NB4 (cell line): ENCODE measurements at places on chromosomes 4 and X.
A peak's percentile ranks its signal among the peaks of the same experiment; 100 is the strongest.

DNA sequence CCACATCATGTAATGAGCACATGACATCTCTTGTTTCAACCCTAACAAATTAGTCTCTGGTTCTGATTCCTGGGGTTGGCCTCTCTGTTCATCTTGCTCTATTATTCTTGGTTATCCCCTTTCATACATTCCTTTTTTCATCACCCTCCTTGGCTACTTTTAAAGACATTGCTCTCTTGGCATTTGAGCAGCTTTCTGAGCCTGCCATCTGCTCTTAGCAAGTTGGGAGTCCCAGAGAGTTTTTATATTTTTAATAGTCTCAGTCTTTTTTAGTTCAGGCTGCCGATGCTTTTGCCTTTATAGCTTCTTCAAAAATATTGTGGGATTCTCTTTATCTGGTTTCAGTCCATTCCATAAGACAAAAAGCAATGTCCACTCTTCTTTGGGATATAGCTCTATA lies 1270.9 kb downstream of the ADGRL3 start:
- no peak for DNase-seq

GRCh38 chr4:3276986-3277385 lies 15.8 kb upstream of the RGS12 start:
- DNase-seq, result no peak

- DNase-seq, result no peak
Observed at GRCh38 chr4:156362581-156362980, 408.9 kb upstream of the CTSO start.

GRCh38 chr4:127049526-127049925 lies 583.2 kb upstream of the INTU start:
- DNase-seq, result no peak

DNA sequence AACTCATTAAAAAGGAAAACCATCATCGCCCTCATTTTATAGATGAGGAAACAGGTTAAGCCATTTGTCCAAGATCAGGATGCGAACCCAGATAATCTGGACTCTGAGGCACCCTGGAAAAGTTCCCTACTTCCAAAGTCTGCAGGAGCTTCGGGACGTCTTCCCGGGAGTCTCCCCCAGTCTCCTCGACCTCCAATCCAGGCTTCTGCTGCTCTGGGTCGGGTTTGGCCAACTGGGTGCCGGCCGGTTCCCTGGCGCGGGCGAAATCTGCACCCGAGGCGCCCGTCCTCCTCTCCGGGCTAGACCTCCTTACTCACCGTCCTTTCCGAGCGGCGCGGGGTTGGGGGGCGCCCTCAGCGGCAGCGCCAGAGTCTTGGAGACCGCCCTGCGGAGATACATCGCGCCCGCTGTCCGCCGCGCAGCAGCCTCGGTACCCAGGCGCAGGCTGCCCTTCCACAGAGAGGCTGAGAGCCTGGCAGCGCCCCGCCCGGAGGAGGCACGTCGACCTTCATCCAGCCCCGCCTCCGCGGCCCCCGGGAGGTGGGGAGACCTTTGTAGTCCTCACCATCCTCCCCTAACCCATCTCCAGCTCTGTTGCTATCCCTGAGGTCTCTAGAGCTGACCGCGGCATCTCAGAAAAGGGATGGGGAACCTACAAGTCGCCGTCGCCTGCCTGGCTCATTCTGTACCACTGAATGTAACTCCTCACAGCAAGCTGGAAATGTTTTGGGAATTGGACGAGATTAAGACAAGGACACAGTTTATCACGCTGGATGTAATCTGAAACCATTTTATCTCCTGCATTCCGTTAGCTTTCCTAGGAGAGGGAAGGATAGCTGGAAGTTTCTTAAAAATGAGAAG lies at the start of gene MGARP:
Gene MGARP, minus strand, starts transcription at position 466 of the 861 bp plus-strand sequence. Its CDS starts 67 bp downstream, at position 399.
- no peak for DNase-seq

- DNase-seq, result no peak
Observed at GRCh38 chr4:20326460-20326859, 74.8 kb downstream of the SLIT2 start.

- no peak for DNase-seq
Observed at GRCh38 chr4:101993842-101994775, 203.6 kb downstream of the BANK1 start.

DNA sequence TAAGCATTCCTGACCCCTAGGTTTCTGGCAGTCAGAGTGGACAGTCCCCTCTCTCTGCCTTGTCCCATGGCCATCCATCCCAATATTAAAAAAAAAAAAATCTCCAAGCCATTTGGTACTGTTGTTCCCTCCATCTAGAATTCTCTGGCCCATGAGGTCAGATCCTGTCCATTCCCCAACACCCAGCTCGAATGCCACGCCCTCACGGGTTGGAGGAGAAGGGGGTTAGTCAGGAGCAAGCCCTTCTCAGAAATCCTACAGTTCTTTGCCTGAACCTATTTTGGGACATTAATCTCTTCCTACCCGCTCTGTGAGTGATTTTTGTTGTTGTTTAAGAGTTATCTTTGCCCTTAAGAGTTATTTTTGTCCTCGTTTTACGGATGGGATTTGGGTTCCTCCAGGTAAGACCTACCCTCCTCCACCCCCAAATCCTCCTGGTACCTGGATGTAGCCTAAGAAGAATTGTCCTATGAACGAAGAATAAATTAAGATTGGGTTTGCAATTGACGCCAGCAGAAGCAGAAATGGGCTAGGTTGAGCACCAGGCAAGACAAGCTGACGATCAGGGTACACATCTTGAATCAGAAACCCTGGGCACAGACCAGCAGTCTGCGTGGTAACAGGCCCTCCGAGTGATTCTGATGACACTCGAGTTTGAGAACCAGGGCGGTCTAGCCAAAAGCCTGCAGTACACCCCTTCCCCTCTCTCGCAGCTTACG lies 977 bp downstream of the RNF175 start:
- no peak for DNase-seq

DNA sequence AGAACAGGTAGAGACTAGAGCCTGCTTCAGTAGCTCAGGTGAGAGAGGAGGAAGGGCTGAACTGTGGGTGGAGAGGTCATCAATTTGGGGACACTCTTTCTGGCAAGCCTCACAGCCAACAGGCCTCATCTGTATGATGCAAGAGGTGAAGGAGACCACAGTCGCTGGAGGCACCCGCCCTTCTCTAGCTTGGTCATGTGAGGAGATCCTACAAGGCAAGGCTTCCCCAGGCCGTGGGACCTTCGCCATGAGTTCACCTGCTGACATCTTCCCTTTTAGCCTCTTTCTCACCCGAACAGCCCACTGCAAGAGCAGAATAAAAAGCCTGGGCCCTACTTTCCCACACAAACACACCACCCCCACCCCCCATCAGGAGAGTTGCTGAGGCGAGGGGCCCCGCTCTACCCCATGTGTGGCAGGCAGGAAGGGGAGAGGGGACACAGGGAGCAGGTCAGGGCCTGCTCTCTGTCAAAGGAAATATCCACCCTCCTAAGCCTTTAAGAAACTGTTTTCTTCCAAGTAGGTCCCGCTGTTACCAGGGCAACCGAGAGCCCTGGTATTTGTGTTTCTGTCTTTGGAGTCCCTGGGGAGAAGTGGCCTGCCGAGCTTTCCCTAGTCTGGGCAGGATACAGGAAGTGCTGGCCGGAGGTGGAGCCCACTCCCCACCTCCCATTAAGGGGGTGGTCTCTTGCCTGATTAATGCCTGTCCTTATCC lies 8.1 kb downstream of the RTL5 start:
- DNase-seq, result peak; percentile 80

DNA sequence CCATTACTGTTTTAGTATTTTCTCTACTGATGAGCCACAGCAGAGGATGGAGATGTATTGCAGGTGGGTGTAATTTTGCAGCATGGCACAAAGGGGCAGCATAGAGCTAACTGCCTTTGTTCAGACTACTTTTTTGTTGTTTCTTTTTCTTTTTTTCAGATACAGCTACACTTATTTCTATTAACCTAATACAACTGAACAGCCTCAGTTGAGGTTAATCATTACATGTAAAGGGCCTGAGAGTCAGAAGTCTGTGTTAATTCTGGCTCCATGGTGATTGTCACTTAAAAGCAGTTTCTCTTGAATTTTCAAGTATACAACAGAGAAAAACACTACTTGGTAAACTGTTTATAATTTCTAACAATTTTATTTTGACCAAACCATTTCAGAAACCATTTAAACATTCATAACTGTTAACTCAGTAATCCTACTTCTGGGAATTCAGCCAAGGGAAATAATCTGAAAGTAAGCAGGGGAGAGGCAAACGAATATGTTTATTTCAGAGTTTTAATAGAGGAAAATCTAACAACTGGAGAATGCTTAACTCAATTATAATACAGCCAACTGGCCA lies 13.9 kb upstream of the PPEF2 start:
- DNase-seq, result peak; percentile 55

DNA sequence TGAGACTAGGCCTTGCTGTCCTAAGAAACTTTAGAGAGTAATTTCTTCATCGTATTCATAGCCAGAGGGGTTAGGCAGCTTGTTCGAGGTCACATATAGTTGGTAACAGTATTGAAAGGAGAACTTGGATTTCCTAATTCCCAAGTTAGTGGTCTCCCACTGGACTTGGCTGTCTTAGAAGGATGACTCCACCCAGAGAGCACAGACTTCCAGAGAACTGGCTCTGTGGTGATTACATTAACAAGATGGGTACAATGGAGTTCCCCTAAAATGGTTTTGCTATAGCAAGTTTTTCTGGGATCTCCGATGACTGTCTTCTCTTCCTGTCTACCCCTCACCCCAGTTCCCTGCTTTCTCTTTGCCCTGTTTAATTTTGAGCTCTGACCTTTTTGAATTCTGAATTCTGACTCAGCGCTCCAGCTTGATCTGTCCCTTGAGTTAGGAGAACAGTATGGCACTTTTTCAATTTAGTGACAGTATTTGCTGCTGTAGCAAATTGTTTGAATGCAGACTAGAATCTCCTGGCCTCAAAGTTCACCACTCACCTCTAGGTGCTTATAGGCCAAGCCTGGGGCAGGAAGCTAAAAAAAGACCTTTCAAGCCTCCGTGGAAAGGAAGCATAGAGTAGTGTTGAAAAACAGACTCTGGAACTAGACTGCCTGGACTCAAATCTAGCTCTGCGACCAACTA lies 6.9 kb downstream of the MSN start:
- no peak for DNase-seq

- no peak for DNase-seq
Observed at GRCh38 chr4:177907736-177908424, 465.6 kb upstream of the AGA start.

GRCh38 chr4:126409746-126410145 lies 1095.0 kb downstream of the FAT4 start:
- DNase-seq, result no peak

- peak; percentile 55 for DNase-seq
Observed at GRCh38 chr4:106329041-106329618, 12.8 kb downstream of the AIMP1 start.

- DNase-seq, result peak; percentile 6
Observed at GRCh38 chr4:124710015-124710741, 2.4 kb downstream of the ANKRD50 start.

- DNase-seq, result peak; percentile 56
Observed at GRCh38 chr4:17616283-17616682, 1.8 kb downstream of the MED28 start.

- no peak for DNase-seq
Observed at GRCh38 chrX:113384628-113385027, 544.0 kb upstream of the AMOT start.

- DNase-seq, result no peak
Observed at GRCh38 chr4:101236097-101236496, 111.2 kb downstream of the PPP3CA start.

- no peak for DNase-seq
Observed at GRCh38 chrX:115952417-115953092, 218.0 kb upstream of the AGTR2 start.

- peak; percentile 76 for DNase-seq
Observed at GRCh38 chr4:76067652-76068286, 6.7 kb upstream of the ART3 start.

- DNase-seq, result peak; percentile 5
Observed at GRCh38 chrX:122866532-122866931, 317.5 kb upstream of the GRIA3 start.

- no peak for DNase-seq
Observed at GRCh38 chr4:105458001-105458400, 15.9 kb downstream of the PPA2 start.

GRCh38 chrX:136159611-136160025 lies 12.3 kb downstream of the FHL1 start:
- DNase-seq, result peak; percentile 79

DNA sequence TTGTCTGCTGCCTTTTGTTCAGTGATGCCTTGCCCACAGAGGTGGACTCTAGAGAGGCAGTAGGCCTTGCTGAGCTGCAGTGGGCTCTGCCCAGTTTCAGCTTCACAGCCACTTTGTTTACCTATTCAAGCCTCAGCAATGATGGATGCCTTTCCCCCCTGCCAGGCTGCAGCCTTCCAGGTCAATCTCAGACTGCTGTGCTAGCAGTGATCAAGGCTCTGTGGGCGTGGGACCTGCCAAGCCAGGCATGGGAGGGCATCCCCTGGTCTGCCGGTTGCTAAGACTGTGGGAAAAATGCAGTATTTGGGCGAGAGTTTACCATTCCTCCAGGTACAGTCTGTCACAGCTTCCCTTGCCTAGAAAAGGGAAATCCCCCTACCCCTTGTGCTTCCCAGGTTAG lies 175.2 kb upstream of the PBDC1 start:
- DNase-seq, result no peak

- DNase-seq, result no peak
Observed at GRCh38 chrX:135518161-135518560, 2.3 kb upstream of the INTS6L start.

DNA sequence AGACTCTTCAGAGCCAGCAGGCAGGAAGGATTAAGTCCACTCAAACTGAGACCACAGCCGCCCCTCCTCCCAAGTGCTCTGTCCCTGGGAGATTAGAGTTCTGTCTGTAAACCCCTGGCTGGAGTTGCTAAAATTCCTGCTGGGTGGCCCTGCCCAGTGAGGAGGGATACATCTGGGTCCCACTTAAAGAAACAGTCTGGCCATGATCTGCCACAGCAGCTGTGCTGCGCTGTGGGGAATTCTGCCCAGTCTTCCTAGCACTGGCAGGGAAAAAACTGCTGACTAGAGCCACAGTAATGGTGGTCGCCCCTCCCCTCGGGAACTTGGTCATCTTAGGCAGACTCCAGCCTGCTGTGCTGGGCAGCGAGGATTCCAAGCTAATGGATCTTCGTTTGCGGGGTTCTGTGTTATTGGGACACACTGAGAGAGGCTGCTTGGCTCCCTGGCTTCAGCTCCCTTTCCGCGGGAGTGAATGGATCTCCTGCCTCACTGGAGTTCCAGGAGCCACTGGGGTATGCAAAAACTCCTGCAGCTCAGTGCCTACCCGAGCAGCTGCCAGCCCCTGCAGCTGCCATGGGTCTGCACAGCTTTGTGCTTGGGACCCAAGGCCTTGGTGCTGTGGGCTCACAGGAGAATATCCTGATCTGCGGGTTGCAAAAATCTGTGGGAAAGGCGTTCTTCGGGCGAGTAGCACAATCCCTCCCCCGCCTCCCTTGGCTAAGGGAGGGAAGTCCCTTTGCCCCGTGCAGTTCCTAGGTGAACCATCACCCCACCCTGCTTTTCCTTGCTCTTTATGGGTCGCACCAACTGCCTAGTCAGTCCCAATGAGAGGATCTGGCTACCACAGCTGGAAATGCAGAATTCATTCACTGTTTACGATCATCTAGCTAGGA lies 15.7 kb downstream of the ZXDB start:
- no peak for DNase-seq

GRCh38 chr4:102815981-102816380 lies 11.4 kb downstream of the UBE2D3 start:
- no peak for DNase-seq

- no peak for DNase-seq
Observed at GRCh38 chr4:2617955-2618354, 81.5 kb downstream of the FAM193A start.

GRCh38 chrX:30620980-30621618 lies 32.1 kb upstream of the GK start:
- peak; percentile 76 for DNase-seq
